ENCODE measurements at places on chromosomes 1 and 21.

GRCh38 chr1:199305053-199305452 lies 666.2 kb downstream of the PTPRC start:
- no peak for DNase-seq

GRCh38 chr1:173580658-173581057 lies 22.2 kb downstream of the SLC9C2 start:
- no peak for DNase-seq

- DNase-seq, result peak; percentile 82
Observed at GRCh38 chr1:244834543-244835275, 749 bp upstream of the COX20 start.

DNA sequence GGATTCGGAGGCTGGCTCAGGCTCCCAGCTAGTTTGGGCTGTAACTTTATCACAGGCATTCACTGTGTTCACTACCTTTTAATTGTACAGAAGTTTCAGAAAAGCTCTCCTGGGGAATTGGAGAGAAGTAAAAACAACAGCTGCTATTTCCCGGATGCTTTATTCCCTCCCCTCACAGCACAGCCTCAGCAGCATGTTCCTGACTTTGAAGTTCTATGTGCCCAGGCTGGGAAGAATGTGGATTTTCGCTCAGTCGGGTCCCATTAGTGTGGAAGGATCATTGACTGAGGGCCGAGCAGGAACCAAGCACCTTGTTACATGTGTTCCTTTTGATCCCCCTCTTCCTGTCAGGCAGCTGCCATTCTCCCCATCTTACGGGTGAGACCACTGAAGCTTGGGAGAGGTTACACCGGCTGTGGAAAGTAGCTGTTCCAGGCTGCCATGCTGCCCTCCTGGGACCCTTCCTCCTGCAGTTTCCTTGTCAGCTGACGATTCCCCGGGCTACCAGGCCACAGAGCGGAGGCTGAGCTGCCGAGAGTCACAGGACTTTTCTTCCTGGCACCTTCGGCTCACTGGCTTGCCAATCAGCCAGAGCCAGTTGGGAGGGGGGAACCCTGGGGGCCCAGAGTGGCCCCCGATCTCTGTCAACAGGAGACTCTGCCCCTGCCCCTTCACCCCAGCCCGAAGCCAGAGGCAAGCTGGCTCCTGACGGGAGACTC lies 223.1 kb upstream of the TMEM51 start:
- no peak for DNase-seq

DNA sequence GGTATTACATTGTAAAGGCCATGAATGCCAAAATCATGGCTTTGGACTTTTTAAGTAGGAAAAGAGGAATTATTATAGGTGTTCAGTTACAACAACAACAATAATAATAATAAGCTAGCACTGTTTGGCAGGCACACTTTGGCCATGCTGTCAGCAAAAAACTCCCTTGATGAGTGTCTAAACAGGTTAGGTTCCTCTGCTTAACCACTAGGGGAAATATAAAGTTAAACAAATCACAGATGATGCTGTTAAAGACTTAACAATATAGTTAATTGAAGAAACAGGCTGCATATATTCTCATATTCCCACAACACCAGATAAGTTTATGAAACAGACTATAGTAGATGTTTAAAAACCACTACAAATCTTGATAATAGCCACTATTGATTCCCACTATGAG lies 46.4 kb downstream of the RGS21 start:
- DNase-seq, result no peak

GRCh38 chr21:36419996-36420395 lies 34.8 kb downstream of the CHAF1B start:
- DNase-seq, result peak; percentile 4

GRCh38 chr21:30083225-30083945 lies 83.2 kb downstream of the CLDN17 start:
- no peak for DNase-seq

- no peak for DNase-seq
Observed at GRCh38 chr1:54096877-54097240, 43.5 kb downstream of the TCEANC2 start.

GRCh38 chr1:5979536-5980313 lies 12.5 kb downstream of the NPHP4 start:
- no peak for DNase-seq

DNA sequence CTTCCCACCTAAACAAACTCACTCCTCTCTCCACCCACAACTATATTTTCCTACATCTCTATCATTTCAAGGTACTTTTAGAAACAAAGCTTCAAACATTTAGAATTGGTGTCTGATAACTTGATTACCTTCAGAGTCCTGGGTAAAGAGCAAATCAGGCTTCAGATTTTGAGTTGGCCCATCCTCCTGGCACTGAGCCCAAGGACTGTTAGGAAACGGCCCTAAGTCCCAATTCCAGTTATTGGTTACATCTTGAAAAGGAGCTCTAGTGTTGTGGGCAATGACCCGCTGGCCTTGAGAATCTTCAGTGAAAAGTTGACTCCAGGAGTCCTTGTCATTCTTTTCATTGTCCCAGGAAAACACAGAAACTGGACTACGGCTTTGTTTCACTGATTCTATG lies 15.1 kb downstream of the MTFR1L start:
- no peak for DNase-seq

DNA sequence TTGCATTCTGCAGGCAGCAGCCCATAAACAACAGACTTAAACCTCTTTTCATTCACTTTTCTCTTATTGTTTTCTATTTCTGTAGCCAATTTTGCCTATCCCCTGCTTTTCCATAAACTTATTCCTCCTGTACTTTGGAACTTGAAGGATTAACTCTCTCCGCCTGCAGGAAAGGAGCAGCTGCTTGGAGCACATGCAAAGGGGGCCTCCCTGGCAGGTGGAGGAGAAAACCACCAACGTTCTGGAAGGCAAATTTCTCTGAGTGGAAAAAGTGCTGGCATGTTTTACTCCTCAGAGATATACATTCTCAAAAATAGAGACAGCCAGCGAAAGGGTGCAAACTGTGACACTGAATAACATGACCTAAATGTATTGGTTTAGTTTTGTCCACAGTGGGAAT lies 33.6 kb downstream of the RGS21 start:
- DNase-seq, result no peak

DNA sequence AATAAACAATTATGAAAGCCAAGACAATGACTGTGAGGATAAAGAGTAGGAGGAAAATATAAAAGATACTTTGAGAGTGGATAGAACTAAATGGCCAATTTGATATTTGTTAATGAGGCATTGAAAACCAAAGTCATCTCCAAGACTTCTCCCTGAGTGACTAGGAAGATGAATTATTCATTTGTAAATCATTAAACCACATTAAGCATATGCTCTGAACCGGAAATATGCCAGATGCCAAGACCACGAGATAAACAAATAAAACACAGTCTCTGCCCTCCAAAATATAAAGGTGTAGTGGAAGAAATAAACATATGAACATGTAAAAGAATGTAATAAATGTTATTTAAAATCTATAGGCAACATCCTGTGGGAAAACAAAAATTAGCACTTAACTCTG lies 78.8 kb downstream of the MRPL39 start:
- DNase-seq, result no peak

DNA sequence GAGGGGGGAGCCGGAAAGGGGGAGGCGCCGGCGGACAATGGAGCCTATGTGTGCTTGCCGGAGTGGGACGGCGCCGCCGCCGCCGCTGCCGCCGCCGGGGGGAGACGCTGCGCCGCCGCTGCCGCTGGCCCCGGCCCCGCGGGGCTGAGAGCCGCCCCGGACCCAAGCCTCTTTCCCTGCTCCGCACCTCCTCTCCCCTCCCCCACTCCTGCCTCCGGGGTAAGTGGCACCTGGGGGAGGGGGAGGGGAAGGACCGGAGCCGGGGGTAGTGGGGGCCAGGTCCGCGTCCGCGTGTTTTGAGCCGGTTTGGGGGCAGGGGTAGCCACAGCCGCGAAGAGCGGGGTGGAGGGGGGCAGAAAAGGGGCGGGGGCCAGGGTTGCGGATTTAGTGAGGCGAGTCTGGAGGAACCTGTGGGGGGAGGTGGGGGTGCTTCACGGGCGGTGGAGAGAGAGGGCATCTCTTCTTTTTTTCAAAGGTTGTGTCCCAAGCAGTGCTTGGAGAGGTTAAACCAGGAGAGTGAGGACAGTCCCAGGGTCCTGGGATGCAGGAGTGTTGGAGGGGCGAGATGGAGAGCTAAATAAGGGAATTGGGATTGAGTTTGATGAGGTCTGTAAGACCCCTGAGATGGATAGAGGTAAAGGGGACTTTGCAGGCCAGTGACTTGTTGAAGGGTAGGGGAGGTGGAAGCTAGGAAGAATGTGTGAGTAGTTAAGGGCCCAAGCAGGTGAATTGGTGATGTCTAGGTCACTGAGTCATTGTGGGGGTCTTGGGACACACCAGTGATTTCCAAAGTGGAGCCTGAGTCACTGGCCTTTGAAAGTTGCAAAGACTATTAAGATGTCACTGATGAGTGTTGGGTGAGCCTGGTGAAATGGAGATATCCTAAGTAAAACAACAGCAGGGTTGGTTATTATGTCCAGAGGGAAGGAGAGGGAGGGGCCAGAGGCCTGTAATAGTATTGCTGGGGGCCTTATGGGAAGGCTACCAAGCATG lies 59.1 kb downstream of the BCL9 start:
- DNase-seq, result no peak

DNA sequence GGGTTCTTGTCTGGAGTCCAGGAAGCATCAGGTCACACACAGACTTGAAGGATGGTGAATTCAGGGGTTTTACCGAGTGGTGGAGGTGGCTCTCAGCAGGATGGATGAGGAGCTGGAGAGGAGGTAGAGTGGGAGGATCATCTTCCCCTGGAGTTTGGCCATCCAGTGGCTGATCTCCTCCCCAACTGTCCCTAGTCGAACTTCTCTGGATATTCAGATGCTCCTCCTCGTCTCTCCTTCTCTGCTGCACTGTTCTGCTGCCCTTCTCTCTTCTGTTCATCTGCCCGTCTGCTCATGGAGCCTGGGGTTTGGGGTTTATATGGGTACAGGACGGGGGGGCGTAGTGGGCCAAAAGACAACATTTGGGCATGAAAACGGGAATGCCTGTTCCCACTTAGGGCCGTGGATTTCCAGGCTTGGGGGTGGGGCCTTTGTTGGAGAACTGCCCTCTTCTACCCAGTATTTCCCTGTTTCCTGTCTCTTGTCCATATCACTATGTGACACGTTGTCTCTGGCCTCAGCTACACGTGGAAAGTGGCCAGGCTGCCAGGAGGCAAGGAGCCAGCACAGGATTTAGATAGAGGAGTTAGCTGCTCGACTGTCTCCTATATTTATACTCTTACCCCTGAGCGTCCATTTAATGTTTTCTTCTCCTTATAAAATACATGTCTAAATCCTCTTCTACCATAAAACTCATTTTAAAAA lies 76.7 kb downstream of the SIPA1L2 start:
- DNase-seq, result no peak

DNA sequence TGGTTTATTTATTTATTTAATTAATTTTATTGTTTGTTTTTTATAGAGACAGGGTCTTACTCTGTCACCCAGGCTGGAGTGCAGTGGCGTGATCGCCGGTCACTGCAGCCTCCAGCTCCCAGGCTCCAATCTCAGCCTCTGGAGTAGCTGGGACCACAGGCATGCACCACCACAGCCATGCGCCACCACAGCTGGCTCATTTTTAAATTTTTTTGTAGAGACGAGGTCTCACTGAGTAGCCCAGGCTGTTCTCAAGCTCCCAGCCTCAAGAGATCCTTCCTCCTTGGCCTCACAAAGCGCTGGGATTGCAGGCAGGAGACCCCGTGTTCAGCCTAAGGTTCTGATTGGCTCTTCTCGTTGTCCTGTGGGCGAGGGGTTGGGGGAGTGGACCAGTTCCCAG lies 22.1 kb downstream of the UMODL1 start:
- DNase-seq, result no peak

GRCh38 chr1:29320156-29320940 lies 84.0 kb downstream of the PTPRU start:
- no peak for DNase-seq

DNA sequence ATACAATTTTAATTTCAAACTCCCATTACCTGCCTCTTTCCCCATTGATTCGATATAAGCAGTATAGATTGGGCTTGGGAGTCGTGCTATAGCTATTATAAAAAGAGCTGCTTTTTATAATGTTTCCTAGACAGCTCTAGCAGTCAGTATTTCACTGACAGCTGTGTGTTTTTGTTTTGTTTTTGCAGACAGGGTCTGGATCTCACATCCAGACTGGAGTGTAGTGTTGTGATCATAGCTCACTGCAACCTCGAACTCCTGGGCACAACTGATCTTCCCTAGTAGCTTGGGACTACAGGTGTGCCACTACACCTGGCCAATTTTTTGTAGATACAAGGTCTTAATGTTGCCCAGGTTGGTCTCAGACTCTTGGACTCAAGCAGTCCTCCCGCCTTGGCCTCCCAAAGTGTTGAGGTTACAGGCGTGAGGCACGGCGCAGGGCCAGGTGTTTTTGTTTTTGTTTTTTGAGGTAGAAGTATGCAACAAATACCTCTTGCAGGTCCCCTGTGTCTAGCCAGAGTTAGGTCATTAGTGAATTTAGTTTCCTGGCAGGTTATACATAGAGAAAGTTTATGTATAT lies 1.7 kb downstream of the NASP start:
- no peak for DNase-seq

DNA sequence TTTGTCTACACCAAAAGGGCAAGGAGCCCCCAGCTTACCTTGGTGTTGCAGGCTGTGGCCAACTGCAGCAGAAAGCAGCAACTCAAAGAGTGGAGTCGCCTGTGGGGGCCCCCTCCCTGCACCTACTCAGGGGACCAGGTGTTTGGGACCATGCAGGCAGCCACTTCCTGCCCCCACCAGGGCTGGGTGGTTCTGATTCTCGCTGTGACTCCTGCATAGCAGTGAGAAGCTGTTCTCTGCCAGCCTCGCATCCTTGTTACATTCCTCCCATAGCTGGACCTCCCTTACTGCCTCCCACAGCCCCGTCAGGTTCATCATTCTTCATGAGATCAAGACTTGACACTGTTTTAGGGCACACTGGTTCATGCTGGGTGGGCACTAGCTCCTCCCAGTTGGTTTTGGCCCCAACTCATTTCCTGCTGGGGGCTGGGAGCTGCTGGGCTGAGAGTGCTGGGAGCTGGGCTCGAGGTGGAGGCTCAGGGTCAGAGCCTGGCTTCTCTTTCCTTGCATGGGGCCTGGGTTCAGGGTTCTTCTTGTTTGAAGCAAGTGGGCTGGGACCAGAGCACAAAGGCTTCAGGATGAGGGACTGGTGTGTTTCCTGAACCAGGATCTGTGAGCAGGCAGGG lies 146.9 kb upstream of the C1orf174 start:
- DNase-seq, result no peak

DNA sequence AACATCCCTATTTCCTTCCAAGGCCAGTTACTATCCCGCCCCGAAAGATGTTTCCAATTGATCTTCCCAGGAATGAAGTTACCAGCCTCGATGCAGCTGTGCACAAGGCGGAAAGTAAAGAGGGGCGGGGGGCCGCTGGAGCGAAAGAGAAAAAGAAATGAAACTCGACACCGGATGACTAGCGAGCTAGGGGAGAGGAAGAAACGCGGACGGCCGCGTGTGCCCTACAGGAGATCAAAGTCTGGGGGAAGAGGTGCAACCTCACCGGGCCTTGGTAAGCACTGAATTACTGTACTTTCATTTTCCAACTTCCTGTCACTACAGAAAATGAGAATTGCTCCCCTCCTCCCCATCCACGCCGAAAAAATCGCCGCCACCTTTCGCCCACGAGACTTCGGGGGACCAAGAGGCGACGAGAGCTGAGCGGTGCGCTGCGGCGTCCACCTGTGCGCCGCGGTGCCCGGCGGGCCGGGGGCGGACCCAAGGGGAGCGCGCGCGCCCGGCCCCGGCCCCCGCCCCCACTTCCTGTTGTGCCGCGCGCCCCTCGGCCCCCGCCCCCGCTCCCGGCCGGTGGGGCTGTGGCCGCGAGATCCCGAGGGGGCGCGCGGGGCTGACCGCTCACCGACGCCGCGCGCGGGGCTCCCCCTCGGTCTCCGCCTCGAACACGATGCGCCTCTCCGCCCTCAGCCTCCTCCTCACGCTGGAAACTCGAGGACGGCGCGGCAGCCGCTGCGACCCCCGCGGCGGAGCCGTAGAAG lies 622 bp downstream of the ELK4 start:
- peak; percentile 77 for DNase-seq
